ENCODE measurements at places on chromosomes 2 and 18.

- DNase-seq: no peak
Measured at GRCh38 chr2:189016311-189016861, 42.2 kb downstream of the COL3A1 start.

DNA sequence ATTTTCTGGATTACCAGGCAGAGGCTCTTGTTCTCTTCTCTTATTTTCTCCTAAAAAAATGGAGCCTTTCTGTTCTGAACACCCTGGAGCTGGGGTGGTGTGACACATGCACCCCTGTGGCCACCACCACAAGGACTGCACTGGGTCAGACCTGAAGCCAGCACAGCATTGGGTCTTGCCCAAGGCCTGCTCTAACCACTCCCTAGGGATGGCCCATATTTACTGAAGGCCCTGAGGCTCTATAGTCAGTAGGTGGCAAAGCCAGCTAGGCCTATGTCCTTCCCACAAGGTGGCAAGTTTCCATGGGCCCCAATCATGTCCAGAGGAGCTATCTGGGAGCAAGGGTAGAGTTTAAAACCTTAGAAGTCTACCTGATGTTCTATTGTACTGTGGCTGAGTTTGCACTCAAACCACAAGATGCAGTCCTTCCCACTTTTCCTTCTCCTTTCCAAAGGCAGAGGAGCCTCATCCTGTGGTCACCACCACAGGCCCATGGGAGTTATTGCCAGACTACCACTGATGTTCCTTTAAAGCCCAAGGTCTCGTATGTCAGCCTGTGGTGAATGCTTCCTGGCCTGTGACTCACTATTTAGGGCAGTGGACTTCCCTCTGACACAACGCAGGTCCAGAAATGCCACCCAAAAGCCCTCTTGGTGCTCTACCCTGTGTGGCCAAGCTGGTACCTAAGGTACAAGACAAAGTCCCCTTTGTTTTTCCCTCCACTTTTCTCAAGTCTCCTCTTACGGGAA lies 15.0 kb upstream of the FMNL2 start:
- DNase-seq: no peak

- no peak for DNase-seq
Measured at GRCh38 chr2:238286551-238286950, 1.9 kb downstream of the PER2 start.

DNA sequence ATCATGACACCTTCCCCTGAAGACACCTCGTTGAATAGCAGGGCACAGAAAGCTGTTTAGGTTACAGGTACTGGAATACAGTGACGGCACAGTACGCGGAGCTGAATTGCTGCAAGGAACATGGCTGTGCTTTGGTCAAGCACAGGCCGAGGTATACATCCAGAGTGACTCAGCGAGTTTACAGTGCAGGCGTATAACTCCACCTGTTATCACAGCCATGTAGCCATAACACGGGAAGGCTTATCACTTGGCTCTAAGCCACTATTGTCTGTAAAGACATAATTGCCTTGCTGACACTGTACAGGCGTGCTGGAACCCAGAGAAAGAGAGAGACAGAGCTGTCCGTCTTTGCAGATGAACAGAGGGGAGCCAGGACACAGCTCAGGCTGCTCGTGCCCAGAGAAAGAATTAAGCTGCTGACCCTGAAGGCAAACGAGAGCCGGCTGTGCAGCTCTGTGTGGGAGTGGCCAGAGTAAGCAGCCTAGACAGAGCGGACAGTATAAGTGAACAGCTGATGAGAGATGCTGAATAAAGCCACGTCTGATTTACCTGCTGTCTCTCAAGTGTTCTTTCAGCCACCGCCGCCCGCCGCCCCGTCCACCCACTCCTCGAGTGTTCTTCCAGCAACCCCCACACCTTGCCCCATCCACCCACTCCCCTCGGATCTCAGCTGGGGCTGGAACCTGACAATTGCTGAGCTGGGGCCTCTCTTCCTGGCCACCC lies 87.3 kb upstream of the PPP1CB start:
- no peak for DNase-seq

- DNase-seq: no peak
Measured at GRCh38 chr18:12295389-12296086, 12.5 kb upstream of the TUBB6 start.

DNA sequence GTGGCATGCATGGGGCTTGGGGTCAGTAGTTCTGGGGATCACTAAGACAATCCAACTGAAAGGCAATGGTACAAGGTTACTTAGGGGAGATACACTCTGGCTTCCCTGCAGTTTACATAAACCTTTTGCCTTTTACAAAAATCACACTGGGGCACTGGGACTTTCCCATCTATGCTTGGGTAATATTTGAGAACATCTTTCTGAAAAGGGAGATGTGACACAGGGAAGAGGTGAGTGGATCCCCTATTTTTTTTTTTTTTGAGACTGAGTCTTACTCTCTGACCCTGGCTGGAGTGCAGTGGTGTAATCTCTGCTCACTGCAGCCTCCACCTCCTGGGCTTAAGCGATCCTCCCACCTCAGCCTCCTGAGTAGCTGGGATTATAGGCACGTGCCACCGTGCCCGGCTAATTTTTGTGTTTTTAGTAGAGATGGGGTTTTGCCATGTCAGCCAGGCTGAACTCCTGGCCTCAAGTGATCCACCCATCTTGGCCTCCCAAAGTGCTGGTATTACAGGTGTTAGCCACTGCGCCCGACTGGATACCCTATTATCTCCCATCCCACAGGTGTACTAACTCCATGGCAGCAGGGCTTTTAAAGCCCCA lies 82.8 kb upstream of the DNMT3A start:
- DNase-seq: no peak

GRCh38 chr18:50819027-50819727 lies 639 bp downstream of the MRO start:
- no peak for DNase-seq

GRCh38 chr2:222606306-222606705 lies 49.6 kb downstream of the FARSB start:
- no peak for DNase-seq

DNA sequence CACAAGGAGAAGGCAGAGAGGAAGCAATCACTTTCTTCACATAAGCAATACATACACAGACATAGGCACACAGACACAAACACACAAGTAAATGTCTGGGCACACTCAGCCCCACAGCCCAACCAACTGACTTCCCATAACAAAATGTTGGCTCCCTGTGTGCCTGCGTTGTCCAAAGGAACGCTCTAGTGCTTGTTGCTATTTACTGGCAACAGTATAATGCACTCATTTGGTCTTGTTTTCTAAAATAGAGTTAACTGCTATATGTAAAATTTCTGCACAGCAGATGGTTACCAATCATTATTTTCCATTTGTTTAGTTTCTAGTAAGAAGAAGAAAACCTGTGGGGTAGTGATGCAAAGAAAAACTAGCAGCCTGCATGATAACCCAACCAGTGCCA lies 16.5 kb downstream of the FIGN start:
- DNase-seq: no peak

DNA sequence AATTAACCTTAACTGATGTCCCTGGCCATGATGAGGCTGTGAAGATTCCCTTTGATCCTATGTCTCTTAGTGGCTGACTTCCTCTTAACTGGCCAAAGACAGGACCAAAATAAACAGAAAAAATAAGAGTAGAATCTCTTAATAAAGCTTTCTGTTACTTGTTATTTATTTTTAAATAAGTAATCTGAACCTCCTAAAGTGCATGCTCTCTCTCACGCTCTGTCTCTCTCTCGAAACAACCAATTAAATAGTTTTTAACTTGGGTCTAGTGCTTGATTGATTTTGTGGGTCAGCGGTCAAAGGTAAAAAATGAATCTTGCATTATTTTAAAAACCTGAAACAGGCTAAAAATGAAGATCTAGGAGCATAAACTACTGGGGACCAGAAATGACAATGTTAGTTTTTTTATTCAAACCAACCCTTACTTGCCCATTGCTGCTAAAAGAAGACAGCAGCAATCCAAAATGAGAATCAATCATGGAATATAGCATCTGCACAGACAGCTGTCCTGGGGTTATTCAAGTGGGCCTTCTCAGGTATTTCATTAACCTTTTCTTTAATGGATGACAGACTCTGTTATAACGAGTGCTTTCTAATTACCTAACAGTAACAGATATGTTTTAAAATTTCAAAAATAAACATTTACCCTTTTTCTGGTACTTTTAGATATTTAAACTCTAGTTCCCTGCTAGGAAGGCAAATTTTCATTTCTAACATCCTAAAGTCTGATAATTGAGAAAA lies 11.2 kb downstream of the GAREM1 start:
- no peak for DNase-seq

- no peak for DNase-seq
Measured at GRCh38 chr2:8848328-8849100, 11.1 kb upstream of the KIDINS220 start.

DNA sequence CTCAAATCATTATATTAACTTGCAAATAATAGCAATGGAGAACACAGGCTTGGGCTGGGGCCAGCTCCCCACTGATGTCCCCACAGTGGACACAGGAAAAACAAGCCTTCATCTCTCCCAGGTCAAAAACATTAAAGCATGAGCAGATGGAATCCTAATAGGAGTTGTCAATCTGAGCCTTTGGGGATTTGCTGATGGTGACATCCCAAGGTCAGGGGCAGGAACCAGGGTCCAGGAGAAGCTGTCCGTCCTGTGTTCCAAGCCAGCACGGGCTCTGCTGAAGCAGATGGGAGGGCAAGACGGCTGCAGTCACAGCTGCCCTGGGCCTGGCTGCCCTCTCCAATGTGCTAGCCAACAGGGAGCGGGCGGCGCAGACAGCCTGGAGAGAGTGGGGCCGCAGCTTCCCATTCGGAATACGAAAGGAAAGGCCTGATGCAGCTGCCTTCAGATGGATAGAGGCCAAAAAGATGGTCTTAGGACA lies 135.5 kb downstream of the NDUFA10 start:
- no peak for DNase-seq

DNA sequence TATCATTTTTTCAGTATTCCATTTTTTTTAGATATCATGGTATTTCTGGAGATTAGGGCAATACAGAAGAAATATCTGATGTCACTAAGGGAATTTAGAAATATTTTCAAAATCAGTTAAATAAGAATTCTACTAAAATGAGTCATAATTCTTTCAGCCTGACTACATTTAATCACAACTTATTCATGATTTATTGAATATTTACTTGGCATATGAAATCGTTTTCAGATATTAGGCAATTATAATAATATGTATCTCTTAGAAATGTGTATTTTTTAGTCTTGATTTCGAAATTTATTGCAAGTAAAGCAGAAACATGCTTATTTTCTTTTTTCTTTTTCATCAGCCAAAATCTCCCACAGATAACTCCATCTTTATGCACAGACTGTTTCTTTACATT lies 142.2 kb downstream of the CCDC102B start:
- no peak for DNase-seq

- DNase-seq: no peak
Measured at GRCh38 chr2:207244971-207245925, 79.5 kb upstream of the KLF7 start.

GRCh38 chr18:57965246-57965645 lies 78.8 kb upstream of the NEDD4L start:
- no peak for DNase-seq

- DNase-seq: no peak
Measured at GRCh38 chr2:219831957-219832356, 204.5 kb downstream of the SLC4A3 start.

DNA sequence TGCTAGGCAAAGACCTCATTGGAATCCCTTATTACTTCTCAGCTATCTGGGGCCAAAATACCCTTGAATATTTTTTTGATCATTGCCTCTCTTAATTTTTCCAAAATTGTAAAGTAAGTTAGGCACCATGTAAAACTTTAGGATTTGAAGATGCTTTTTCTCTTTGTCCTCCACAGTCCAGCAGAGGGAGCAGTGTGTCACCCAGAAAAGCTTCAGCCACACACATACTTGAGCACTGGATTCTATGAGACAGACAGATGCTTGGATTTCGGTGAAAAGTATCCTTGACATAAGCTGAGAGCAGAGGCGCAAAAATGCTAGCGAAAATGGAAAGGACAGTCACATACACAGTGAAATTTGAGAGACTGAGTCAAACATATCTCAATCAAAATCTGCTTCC lies 74.7 kb upstream of the KCNJ3 start:
- DNase-seq: no peak

- DNase-seq: no peak
Measured at GRCh38 chr2:112150447-112150846, 12.3 kb downstream of the FBLN7 start.

DNA sequence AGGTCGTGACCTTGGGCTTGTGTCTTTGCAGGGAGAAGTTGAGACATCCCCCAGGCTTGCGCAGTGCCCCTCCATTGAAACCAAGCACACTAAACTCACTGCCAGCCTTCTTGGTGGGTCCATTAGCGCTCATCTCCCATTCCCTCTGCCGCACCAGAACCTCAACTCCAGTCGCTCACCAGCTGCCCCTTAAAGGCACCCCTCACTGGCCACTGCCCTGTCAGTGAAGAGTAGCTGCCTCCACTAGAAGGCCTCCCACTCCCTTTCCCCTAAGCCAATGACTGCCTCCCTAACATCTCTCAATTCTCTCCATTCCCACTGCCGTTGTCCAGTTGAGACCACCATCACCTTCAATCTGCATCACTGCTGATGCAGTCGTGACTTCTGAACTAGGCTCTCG lies 114.8 kb upstream of the EPC2 start:
- DNase-seq: no peak

GRCh38 chr2:101623031-101623521 lies 74.4 kb upstream of the MAP4K4 start:
- no peak for DNase-seq

DNA sequence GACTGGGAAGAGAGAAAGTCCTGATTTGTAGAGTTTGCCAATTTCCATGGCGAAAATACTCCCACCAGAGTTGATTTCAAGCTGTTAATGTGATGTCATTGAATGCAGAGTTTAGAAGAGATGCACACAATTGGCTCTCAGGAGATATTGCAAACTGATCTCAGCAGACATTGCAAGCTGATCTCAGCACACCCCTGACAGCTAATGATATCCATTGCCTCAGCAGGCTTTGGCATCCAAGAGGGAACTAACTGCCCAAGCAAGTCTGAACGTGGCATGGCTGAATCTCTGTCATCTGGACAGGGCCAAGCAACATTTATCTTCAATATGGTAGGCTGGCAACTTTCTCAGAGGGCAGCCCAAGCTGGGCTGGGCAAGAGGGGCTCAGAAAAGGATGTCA lies 78.4 kb upstream of the CYP1B1 start:
- DNase-seq: no peak

DNA sequence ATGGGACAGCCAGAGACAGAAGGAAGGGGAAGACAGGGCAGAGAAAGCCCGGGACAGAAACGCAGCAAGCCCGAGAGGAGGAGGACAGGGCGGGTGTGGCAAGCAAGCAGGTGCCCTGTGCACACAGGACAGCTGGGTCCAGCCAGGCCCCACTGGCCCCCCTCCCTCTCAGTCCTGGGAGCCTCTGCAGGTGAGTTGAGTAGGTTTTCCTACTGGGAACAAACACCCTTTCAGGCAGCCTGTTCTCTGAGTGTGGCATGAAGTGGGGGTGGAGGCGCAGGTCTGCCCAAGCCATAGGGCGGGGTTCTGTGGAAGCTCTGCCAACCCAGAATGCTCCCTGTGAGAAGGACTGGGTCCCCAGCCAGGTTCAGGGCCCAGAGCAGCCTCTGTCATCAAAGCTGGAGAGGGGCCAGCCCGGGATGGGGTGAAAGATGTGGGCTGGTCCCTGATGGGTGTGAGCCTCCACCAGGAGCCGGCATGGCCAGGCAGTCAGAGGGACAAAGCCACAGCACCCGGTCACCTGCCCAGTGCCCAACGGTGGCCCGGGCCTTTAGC lies 129.4 kb downstream of the TFCP2L1 start:
- DNase-seq: no peak
